ENCODE measurements at places on chromosomes 6 and 20. TPM values are rescaled to one million over a fixed set of nuclear protein-coding genes. Genes with fewer than 3 reads are reported as not detected.

- H3K4me1 ChIP-seq = peaks cover 21% of the 10 kb centered on the region
- no peaks in the 10 kb centered on the region for H3K36me3 ChIP-seq
- H3K27ac ChIP-seq = no peak overlapping the region
- DNase-seq = no peak
- no peaks in the 10 kb centered on the region for H3K27me3 ChIP-seq
- H3K4me3 ChIP-seq = no peak overlapping the region
These were observed 4.0 kb downstream of the BLTP3A start for GRCh38 chr6:34795836-34796425.

DNA sequence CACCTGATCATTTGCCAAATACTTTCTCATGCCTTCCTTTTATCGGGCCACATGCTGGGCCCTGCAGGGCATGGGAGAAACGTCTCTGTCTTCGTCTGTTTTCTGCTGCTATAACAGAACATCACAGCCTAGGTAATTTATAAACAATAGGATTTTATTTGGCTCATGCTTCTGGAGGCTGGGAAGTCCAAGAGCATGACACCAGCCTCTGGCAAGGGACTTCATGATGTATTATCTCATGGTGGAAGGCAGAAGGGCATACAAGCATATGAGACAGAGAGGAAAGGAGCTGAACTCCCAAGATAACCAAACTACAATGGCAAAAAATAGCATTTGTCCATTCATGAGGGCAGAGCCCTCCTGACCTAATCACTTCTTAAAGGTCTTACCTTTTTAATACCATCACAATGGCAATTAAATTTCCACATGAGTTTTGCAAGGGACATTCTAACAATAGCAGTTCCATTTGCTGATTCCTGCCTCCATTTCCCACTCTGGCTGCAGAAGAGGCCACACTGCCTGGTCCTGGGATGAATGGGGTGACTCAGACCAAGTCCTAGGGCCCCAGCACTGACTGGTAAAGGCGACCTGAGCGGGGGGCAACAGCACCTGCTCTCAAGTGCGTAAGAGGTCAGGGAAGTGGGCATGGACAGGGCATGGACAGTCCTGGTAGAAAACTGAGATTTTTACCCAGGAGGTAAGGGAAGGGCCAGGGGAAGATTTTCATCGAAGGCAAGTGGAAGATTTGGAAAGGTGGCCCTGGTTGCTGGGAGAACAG, 5.1 kb upstream of the ZBP1 start:
- H3K4me1 ChIP-seq = peaks cover 49% of the 10 kb centered on the region
- peaks cover 14% of the 10 kb centered on the region for H3K27me3 ChIP-seq
- H3K36me3 ChIP-seq = peaks cover 13% of the 10 kb centered on the region
- DNase-seq = no peak
- H3K4me3 ChIP-seq = no peak overlapping the region
- no peak overlapping the region for H3K27ac ChIP-seq

GRCh38 chr6:50030777-50031562, 9.2 kb upstream of the DEFB110 start:
- H3K36me3 ChIP-seq = no peaks in the 10 kb centered on the region
- H3K27me3 ChIP-seq = no peaks in the 10 kb centered on the region
- H3K4me1 ChIP-seq = no peaks in the 10 kb centered on the region
- no peak for DNase-seq

- no peak overlapping the region for H3K27ac ChIP-seq
- H3K4me1 ChIP-seq = no peaks in the 10 kb centered on the region
- H3K4me3 ChIP-seq = no peak overlapping the region
- H3K36me3 ChIP-seq = no peaks in the 10 kb centered on the region
- DNase-seq = no peak
These were observed 1107.3 kb upstream of the MAP3K7 start for GRCh38 chr6:91694016-91694654.

DNA sequence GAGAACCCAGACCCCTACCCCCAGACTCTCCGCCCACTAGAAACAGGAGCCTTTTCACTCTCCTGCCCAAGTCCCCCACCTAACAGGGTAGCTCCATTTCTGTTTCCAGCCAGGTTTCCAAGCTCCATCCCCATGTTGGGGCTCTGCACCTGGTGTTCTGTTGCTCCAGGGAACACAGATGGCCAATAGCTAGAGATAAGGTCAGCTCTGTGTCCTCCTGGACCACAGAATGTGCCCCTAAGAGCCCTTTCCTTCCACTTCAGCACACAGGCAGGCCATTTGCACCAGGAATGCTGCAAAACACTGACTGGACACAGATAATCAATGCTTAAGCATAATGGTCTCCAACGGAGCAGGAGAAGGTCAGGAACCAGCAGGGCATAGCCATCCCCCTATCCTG, 159.4 kb downstream of the QRSL1 start:
- H3K4me3 ChIP-seq = no peak overlapping the region
- peaks cover 7% of the 10 kb centered on the region for H3K27me3 ChIP-seq
- H3K36me3 ChIP-seq = no peaks in the 10 kb centered on the region
- no peak overlapping the region for H3K27ac ChIP-seq
- no peak for DNase-seq
- H3K4me1 ChIP-seq = no peaks in the 10 kb centered on the region

GRCh38 chr6:40268614-40269013, 318.6 kb downstream of the LRFN2 start:
- no peak overlapping the region for H3K4me3 ChIP-seq
- peaks cover 9% of the 10 kb centered on the region for H3K27me3 ChIP-seq
- no peaks in the 10 kb centered on the region for H3K36me3 ChIP-seq
- no peak for DNase-seq
- no peak overlapping the region for H3K27ac ChIP-seq

DNA sequence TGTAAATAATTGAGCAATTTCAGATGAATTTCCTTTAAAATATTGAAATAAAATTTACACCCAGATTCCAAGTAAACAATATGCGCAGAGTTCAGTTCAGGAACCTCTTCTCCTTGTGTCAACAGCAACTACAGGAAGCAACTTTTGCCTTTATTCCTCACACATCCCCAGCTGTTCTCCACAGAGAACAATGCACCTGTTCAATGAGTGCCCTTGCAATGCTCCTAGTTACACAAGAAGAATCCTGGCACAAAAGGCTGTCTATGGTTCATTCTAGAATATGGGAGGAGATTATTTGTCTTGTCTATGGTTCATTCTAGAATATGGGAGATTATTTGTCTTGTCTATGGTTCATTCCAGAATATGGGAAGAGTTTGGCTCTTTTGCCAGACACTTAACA, 454.9 kb downstream of the BTBD3 start:
- H3K27ac ChIP-seq = no peak overlapping the region
- no peak for DNase-seq
- no peaks in the 10 kb centered on the region for H3K27me3 ChIP-seq
- no peak overlapping the region for H3K4me3 ChIP-seq

The PRKN gene
- total RNA-seq = 0.51 TPM

The OXT gene
- not detected for total RNA-seq

The PXDC1 gene
- total RNA-seq = 1.1 TPM

The SPATA25 gene
- total RNA-seq = 1.1 TPM

The RAET1L gene
- not detected for total RNA-seq

Measured in activated T-helper 2 cell treated with anti-CD3 and anti-CD28 coated beads, Interferon-gamma antibody, Interleukin-2, Interleukin-4, amounts not matched to agents 10 μg/mL and 5 μg/mL and 100 μg/mL, durations not matched to agents 14 hours and 24 hours and 36 hours (primary cell).